Stimulated activated CD4-positive, alpha-beta T cell treated with anti-CD3 and anti-CD28 coated beads, Interleukin-15, amount 100 ng/mL, for 48 hours (primary cell): ENCODE measurements at places on chromosomes 16 and 17.
A peak's percentile ranks its signal among the peaks of the same experiment; 100 is the strongest.

DNA sequence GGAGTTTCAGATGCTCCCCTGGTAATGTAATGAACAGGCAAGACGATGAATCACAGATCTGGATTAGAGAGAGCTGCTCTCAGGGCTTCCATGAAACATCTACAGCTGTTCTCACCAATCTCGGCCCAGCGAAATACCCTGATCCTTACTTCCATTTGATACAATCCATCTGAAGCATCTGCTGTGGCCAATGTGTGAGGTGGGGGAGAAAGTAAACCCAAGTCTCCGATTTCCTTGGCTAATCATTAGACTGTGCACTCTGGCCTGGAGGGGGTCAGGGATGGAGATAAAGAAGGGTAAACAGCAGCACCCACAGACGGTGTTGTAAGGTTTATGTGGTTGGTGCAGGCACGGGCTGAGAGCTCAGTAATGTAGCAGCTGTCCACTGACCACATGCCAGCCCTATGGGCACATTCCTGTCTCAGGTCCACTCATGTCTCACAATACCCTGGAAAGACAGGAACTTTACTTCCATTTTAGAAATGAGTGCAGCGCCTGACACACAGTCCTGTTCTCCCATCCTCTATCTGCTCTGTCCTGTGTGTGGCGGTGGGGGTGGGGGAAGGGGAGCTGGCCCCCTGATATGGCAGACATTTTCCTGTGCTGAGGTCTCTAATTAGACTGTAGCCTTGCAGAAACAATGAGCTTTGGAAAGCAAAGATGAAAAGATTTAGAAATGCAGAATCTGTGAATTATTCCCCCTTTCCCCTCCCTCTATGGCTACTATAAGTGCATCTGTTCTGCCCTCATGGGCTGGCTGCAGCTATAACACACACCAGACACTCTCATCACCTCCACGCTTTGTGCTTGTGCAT, 48.3 kb upstream of the ERN1 start:
- no peak for DNase-seq

- DNase-seq, result no peak
Observed at GRCh38 chr16:17768257-17768656, 297.5 kb upstream of the XYLT1 start.

- DNase-seq, result no peak
Observed at GRCh38 chr17:66172691-66173223, 19.2 kb downstream of the CEP112 start.

GRCh38 chr17:33090806-33091205, 99.2 kb downstream of the SPACA3 start:
- no peak for DNase-seq

DNA sequence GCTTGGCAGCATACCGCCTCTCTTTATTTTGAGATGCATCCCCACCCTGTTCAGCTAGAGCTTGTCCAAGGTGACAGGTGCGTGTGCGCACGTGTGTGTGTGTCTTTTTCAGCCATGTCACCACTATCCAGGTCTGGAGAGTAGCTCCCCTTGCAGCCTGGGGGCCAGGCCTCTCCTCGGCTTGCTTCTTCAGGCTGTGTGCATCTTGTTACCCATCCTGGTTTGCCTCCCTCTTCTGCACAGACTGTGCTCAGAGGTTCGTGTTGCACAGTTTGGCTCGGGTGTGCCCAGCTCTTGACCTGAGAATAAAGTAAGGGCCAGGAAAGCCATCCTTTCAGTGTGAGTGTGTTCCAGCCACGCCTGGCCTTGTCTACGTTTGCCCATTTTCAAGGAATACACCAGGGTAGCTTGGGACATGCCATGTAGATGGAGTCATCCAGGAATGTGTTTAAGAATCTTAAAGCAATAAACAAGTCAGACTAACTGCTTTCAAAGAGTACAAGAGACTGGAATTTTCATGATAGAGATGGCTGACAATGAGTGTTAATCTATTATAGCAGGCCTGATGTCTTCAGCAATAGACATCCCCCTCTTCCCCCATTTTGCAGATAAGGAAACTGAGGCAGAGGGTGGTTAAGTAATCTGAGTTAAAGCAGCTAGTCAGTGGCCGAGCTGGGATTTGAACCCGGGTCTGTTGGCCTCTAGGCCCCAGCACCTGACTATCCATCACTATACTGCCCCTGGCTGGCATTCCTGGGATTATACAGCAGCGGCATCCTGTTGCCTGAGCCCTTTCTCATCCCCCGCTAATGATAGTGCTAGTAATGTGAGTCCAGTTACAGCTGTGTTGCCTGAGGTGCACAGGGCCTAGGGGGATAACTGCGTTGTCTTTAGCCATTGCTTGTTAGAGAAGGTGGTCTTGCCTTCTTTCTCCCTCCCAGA, 77.9 kb downstream of the KSR1 start:
- DNase-seq, result no peak

DNA sequence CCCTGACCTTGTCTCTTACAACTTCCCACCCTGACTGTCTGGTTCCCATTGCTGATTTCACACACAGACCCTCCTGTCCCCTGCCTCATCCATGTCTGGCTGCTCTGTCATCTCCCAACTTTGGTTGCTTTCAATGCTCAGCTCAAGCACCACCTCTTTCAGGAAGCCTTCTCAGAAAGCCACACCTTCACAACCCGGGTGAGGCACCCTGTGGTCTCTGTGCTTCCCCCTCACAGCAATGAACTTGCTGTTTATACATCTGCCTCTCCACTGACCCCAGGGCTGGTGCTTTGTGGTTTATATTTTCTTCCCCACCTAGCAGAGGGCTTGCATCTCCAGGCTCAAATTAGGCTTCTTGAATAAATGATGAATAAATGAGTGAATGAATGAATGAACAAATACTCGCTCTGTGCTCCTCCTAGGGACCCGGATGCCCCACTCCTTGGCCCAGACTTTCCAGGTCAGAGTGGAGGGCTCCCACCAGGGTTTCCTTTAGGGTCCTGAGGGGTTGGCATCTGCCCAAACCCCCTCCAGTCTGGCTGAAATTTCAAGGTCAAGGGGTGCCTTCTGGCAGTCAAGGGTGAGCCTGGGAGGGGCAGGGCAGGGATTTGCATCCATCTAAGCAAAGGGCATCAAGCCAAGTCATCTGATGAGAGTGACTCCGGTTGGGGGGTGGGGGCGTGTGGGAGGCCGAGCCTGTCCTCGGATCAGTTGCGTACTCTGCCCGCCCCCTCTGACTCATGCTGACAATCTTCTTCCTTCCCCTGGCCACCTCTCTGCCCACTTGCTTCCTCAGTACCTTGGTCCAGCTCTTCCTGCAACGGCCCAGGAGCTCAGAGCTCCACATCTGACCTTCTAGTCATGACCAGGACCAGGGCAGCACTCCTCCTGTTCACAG, at the start of gene ITGAX:
ITGAX (plus strand) TSS at position 783 of the 898 bp plus-strand sequence; CDS start at position 862, 79 bp downstream.
- DNase-seq, result peak; percentile 69

DNA sequence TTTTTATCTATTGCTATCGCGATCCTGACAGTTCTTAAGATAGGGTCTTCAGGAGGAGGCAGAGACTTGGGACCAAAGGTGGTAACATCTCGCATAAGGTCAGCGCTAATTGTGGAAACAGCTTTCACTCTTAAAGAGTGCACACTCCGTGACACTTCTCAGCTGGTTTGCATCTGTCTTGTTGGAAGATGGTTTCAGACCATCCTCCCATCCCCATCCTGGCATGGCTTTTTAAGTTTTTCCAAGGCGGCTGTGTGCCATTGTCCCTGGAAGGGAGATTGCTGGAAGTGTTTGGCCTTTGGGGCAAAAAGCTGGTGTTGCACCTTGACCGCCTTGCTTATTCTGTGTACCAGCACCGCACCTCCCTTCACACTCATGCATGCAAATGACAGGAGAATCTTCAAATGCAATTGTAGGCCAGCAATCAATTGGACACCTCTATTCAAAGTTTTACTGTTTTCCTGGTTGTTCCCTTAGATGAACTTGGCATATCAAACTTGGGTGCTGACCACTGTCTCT, 1.5 kb downstream of the SOCS7 start:
- DNase-seq, result no peak

GRCh38 chr16:12729448-12729847, 74.2 kb downstream of the CPPED1 start:
- DNase-seq, result no peak

DNA sequence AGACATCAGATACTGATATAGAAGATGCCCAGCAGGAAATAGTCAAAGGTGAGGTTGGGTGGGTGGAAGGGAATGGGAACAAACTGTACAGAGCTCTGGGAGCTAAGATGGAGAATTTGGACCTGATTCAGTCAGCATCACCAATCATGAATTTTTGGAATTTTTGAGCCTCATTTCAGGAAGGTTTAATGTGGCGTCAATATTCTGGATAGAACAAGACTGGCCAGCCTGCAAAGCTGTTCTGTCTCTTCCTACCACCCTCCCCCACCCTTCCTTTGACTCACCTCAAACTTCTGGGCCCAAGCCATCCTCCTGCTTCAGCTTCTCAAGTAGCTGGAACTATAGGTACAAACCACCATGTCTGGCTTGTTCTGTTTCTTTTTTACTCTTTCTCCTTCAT, 32.6 kb downstream of the CTCF start:
- DNase-seq, result no peak

DNA sequence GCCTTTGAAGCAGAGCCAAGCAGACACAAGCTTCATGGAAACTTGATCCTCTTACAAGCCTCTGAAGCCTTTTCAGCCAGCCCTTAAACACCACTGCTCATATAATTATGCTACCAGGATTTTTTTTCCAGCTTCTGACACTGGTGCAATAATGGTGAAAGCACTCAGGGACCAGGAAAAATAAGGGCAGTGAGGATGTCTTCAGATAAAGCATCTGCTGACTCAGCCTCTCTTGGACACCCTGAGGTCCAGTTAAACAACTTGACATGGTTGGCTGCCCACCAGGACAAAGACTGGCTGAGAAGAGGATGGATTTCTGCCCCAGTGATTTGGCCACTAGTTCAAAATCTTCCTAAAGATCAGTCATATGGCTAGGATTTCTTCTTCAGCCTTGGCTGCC, 124.2 kb upstream of the N4BP1 start:
- DNase-seq, result no peak

GRCh38 chr16:10933865-10934264, 8.4 kb downstream of the DEXI start:
- DNase-seq, result no peak

DNA sequence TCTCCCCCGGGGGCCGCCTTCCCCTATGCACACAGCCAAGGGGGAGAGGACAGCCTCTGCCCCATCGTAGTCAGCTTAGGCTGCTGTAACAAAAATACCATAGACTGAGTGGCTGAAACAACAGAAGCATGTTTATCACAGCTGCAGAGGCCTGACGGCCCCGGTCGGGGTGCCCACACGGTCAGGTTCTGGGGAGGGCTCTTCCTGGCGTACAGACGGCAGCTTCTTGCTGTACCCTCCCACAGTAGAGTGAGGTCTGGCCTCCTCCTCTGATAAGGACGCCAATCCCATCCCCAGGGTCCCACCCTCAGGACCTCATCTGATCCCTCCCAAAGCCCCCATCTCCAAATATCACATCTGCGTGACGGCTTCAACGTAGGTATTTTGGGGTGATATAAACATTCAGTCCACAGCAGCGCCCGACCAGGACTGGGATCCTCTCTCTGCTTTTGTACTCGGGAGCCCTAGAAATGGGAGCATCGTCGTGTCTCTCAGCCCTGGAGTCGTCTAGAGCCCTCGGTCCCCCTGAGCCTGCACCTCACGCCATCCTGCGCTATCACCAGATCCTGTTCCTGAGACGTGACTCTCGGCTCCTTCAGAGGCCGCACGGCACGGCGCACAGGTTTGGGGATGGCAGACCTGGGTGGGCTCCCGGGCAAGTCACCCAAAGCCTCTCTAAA, 67.8 kb downstream of the RPH3AL start:
- no peak for DNase-seq

DNA sequence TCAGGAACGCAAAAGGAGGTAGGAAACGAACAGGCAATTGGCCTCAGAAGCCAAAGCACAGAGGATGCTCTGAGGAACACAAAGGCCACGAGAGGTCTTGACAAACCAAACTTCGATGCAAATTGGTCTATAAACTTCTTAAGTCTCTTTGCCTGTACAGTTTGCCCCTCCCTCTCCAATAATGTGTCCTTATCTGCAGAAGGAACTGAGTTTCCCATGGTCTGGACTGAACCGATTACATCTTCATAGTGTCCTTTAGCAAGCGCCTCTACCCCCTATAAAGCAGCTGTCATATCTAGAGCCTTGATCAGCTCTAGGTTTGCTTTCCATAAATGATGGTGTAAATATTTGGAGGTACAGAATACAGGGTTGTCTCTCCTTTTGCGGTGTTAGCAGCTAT, 3.1 kb upstream of the CDRT4 start:
- DNase-seq, result no peak

DNA sequence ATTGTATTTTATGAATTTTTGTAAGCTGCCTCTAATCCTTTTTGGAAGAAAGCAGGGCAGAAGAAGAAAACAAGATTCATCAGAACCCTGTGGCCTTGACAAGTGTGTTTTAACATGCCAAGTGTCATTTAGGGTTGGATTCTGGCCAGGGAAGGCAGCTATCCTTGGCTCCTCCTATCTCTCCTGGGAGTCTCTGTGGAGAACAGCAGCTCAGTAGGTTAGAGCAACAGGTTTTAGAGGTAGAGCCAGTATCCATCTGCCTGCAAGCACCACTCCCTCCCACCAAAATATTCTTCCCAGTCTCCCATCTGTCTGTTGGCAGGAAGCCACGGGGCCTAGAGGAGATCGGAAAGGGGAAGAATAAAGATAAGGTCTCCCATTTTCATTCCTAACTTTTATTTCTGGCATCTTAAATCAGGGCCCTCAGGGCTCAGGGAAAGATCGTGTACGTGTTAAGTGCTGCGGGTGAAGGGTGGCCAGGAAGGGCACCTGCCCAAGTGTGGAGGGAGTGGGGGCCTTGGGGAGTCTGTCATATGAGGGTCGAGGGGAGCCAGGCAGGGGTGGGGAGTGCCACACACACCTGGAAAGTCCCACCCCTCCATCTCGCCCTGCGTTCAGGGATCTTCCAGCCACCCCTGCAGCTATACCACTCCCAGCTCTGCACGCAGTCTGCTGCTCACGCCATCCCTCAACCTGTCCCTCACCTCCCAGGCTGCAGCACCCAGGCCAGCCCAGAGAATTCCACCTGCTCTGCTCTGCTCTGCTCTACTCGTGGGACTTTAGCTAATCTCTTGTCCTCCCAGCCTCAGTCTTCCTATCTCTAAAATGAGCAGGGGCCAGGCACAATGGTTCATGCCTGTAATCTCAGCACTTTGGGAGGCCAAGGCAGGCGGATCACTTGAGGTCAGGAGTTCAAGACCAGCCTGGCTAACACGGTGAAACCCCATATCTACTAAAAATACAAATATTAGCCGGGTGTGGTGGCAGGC, 17.1 kb upstream of the CPSF4L start:
- DNase-seq, result no peak

- no peak for DNase-seq
Observed at GRCh38 chr16:70475054-70475871, 20.9 kb downstream of the FCSK start.

- DNase-seq, result no peak
Observed at GRCh38 chr17:50818921-50819657, 16.3 kb upstream of the WFIKKN2 start.

DNA sequence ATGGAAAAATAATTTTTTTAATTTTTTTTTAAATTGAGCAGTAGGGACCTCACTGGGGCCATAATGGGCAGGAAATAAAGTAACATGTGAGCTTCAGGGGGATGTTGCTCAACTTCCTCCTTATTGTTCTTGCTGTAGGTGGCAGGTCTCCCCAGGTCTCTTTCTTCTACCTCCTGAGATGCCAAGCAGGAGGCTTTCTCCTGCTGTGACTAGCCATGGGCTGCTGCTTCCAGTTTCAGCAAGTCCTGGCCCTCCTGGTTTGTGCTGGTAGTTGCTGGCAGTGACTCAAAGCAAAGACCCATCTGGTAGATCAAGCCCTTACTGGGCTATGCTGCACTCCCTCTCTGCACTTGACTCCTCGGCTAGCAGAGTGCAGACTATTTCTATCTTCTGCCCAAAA, 2.3 kb downstream of the DPEP2NB start:
- DNase-seq, result no peak

GRCh38 chr16:53022374-53022773, 30.3 kb downstream of the CHD9NB start:
- DNase-seq, result no peak

- DNase-seq, result no peak
Observed at GRCh38 chr16:23519282-23519681, 9.0 kb upstream of the GGA2 start.
